ENCODE measurements at places on chromosomes 2 and 18. TPM values are rescaled to one million over a fixed set of nuclear protein-coding genes. Genes with fewer than 3 reads are reported as not detected.

The HOXD12 gene
- total RNA-seq = not detected

The HOXD4 gene
- total RNA-seq = not detected

The SIX2 gene
- 4.0 TPM for total RNA-seq

The RAPGEF4 gene
- total RNA-seq = 11.9 TPM

The SRD5A2 gene
- not detected for total RNA-seq

The SLC19A3 gene
- total RNA-seq = 36.4 TPM

The ELOA2 gene
- total RNA-seq = not detected

- no peak for DNase-seq
- H3K27ac ChIP-seq = no peak overlapping the region
- no peaks in the 10 kb centered on the region for H3K36me3 ChIP-seq
These were observed 68.6 kb downstream of the TNP1 start for GRCh38 chr2:216791303-216791702.

- DNase-seq = no peak
- no peaks in the 10 kb centered on the region for H3K27me3 ChIP-seq
- H3K27ac ChIP-seq = peak overlapping the region; percentile 88
- H3K4me3 ChIP-seq = no peak overlapping the region
- H3K36me3 ChIP-seq = peaks cover 3% of the 10 kb centered on the region
- no peaks in the 10 kb centered on the region for H3K4me1 ChIP-seq
These were observed 12.6 kb downstream of the DTYMK start for GRCh38 chr2:241673797-241674725.

DNA sequence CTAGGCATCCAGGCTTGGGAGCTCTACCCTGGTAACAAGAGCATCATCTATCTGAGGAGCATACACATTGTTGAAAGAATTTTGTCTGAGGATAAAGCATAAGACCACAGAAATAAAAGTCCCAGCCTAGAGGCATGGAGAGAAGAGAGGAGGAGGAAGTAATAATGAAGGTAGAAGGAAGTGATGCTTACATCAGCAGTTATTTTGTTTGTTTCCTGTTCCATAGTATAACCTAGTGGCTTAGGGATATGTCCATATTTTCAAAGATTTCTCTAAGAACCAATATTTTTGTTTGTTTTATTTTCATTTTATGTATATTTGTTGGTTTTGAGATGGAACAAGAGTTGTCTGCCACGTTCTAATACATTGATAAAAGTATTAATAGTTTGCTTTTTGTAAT lies 407.4 kb upstream of the SETBP1 start:
- peaks cover 5% of the 10 kb centered on the region for H3K27me3 ChIP-seq
- DNase-seq = no peak
- H3K4me1 ChIP-seq = peaks cover 2% of the 10 kb centered on the region

- DNase-seq = no peak
- H3K4me3 ChIP-seq = peak overlapping the region; percentile 95
- peak overlapping the region; percentile 94 for H3K27ac ChIP-seq
- no peaks in the 10 kb centered on the region for H3K36me3 ChIP-seq
These were observed 230.7 kb downstream of the HAUS1 start for GRCh38 chr18:46334868-46335281.

- DNase-seq = no peak
- H3K27ac ChIP-seq = no peak overlapping the region
- no peaks in the 10 kb centered on the region for H3K36me3 ChIP-seq
- peaks cover 19% of the 10 kb centered on the region for H3K4me1 ChIP-seq
These were observed 65.8 kb downstream of the ETAA1 start for GRCh38 chr2:67462738-67463496.

GRCh38 chr18:61847164-61847791 lies 45.5 kb downstream of the RNF152 start:
- H3K27me3 ChIP-seq = no peaks in the 10 kb centered on the region
- peaks cover 20% of the 10 kb centered on the region for H3K4me1 ChIP-seq
- no peak for DNase-seq
- H3K27ac ChIP-seq = no peak overlapping the region

DNA sequence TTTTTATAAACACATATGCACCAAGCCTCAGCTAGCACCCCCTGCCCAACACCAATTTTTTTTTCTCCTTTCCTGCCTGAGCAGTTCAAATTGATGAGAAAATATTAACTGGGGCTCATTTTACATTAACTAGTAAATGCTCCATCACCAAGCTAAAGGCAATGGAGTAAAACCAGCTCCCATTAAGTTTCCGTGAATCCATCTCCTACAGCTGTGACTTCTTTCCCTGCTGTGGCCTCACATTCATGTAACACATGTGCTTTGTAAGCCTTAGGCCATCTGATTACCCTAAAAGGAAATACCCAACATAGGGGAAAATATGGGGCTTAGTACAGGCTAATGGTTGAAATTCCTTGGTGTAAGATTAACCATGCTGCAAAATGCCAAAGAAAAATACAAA lies 60.8 kb downstream of the DNER start:
- DNase-seq = no peak
- no peak overlapping the region for H3K4me3 ChIP-seq
- H3K4me1 ChIP-seq = no peaks in the 10 kb centered on the region
- no peaks in the 10 kb centered on the region for H3K36me3 ChIP-seq
- H3K27ac ChIP-seq = no peak overlapping the region
- H3K27me3 ChIP-seq = no peaks in the 10 kb centered on the region

- H3K4me3 ChIP-seq = peak overlapping the region; percentile 9
- no peak for DNase-seq
- H3K27ac ChIP-seq = no peak overlapping the region
- peaks cover 4% of the 10 kb centered on the region for H3K4me1 ChIP-seq
- no peaks in the 10 kb centered on the region for H3K36me3 ChIP-seq
These were observed 1.6 kb upstream of the DNER start for GRCh38 chr2:229715895-229716507.

GRCh38 chr2:231396058-231396821 lies 730 bp downstream of the B3GNT7 start:
- DNase-seq = no peak
- H3K4me1 ChIP-seq = peaks cover 7% of the 10 kb centered on the region
- H3K27ac ChIP-seq = no peak overlapping the region
- peaks cover 3% of the 10 kb centered on the region for H3K36me3 ChIP-seq

DNA sequence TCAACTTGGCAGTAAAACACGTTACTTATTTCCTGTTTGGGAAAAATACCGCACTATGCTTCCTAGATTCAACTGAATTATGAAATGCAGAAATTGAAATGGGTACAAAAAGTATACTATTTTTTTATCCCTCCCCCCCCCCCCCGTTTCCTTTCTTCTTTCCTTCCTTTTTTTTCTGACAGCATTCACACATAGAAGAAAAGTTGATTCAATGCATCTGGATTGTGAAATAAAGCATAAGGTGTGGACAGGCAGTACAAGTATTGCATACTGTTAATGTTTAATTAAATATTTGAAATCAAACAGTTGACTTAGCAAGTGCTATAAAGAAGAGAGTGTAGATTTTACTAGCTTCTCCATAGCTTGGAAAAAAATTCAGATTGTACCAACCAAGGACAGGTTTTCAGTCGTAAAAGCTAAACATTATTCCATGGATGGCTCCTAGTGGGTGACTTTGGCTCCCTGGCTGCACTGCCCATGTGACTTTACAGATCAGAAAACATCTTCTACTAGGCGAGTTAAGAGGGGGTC lies 21.6 kb upstream of the AGFG1 start:
- H3K36me3 ChIP-seq = no peaks in the 10 kb centered on the region
- no peaks in the 10 kb centered on the region for H3K27me3 ChIP-seq
- no peak for DNase-seq
- H3K27ac ChIP-seq = no peak overlapping the region
- H3K4me3 ChIP-seq = no peak overlapping the region

GRCh38 chr18:45666006-45666405 lies 50.7 kb downstream of the SLC14A2 start:
- H3K27ac ChIP-seq = no peak overlapping the region
- H3K4me1 ChIP-seq = peaks cover 4% of the 10 kb centered on the region
- H3K36me3 ChIP-seq = no peaks in the 10 kb centered on the region
- peaks cover 5% of the 10 kb centered on the region for H3K27me3 ChIP-seq
- DNase-seq = no peak

- H3K4me1 ChIP-seq = no peaks in the 10 kb centered on the region
- no peak for DNase-seq
- H3K27ac ChIP-seq = no peak overlapping the region
- H3K36me3 ChIP-seq = peaks cover 8% of the 10 kb centered on the region
These were observed 61.9 kb downstream of the ANTXR1 start for GRCh38 chr2:69074918-69075317.

DNA sequence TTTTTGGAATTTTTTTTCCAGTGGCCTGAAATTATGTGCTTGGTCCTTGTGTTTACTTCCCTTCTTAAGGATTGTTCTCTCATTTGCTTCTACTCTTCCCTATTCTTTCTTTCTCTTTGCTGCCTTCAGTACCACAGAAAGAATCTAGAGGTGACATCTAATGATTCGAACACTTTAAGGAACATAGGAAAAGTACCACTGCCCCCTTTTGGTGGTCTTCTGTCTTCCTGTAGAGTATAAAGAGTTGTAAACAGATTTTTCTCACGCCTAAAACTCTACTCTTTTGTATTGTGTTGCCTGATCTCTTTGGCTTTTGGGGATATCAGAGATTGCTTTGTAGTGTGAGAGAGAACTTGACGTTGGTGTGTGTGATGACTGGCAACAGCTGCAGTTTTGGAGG lies 7.0 kb upstream of the SCTR start:
- H3K27ac ChIP-seq = no peak overlapping the region
- no peak for DNase-seq
- peaks cover 10% of the 10 kb centered on the region for H3K36me3 ChIP-seq
- H3K4me1 ChIP-seq = peaks cover 15% of the 10 kb centered on the region
- peaks cover 21% of the 10 kb centered on the region for H3K27me3 ChIP-seq

DNA sequence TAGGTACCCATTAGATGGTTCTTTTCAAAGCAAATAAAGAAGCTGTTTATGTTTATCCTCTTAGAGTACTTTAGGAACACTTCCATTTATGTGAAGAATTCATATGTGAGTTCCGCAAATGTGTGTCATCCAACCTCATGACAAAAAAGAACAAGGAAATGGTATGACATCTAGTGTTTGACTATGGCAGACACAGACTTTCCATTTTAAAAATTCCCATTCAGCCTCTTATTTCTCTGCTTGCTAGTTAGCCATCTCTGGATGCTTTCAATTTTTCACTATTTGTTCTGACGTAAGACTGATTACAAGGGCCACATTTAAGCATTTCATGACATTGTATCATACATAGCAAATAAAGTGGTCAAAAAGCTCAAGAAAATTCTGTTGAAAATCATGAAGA lies 103.0 kb downstream of the ZAP70 start:
- peaks cover 15% of the 10 kb centered on the region for H3K36me3 ChIP-seq
- no peak for DNase-seq
- H3K4me3 ChIP-seq = no peak overlapping the region
- no peaks in the 10 kb centered on the region for H3K4me1 ChIP-seq
- no peak overlapping the region for H3K27ac ChIP-seq
- no peaks in the 10 kb centered on the region for H3K27me3 ChIP-seq

DNA sequence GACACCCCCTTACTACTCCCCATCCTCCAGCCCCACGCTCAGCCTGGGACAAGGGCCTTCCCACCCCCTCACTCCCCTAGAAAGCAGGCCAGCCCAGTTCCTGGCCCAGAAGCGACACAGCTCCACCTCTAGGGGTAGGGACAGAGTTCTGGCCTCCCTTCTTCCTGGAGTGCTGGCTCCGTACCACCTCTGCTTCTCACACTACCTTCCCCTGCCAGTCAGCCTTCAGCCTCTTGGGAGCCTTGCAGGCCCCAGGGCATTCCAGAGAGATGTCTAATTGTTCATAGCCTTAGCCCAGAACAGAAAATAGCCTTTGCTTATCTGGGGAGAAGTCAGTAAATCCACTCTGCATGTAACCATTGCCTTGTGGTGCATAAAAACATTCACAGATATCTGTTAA lies 13.1 kb upstream of the CATIP start:
- H3K27me3 ChIP-seq = no peaks in the 10 kb centered on the region
- no peak overlapping the region for H3K4me3 ChIP-seq
- no peak overlapping the region for H3K27ac ChIP-seq

- no peak for DNase-seq
- H3K36me3 ChIP-seq = peaks cover 10% of the 10 kb centered on the region
- peaks cover 1% of the 10 kb centered on the region for H3K4me1 ChIP-seq
- no peak overlapping the region for H3K27ac ChIP-seq
These were observed 27.7 kb downstream of the BIRC6 start for GRCh38 chr2:32384529-32384928.

DNA sequence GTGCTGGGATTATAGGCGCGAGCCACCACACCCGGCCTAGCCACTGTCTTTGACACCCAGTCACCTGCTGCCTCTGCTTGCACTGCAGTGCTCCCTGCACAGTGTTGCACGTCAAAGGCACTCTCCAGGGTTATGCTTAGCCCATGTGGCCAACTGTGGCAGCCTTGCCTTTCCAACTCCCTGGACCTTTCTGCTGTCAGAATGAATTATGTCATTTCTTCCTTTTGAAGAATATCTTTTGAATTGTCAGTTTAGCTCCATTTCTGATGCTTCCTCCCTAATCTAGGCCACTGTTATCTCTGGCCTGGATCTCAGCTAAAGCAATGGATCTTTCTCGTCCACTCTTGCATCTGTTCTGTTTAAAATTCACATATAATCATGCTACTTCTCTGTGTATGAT lies 29.3 kb upstream of the LRRTM1 start:
- no peak for DNase-seq
- H3K36me3 ChIP-seq = no peaks in the 10 kb centered on the region
- peaks cover 2% of the 10 kb centered on the region for H3K27me3 ChIP-seq
- H3K27ac ChIP-seq = no peak overlapping the region

- no peaks in the 10 kb centered on the region for H3K27me3 ChIP-seq
- no peak overlapping the region for H3K4me3 ChIP-seq
- no peaks in the 10 kb centered on the region for H3K4me1 ChIP-seq
- H3K36me3 ChIP-seq = no peaks in the 10 kb centered on the region
- DNase-seq = no peak
- H3K27ac ChIP-seq = peak overlapping the region; percentile 49
These were observed 14.1 kb upstream of the B3GNT2 start for GRCh38 chr2:62181843-62182242.
